SK-N-DZ (cell line): ENCODE measurements at places on chromosomes 5 and 9.

GRCh38 chr9:130579738-130580463 is 524 bp downstream of the FUBP3 start:
- DNase-seq, result no peak

- DNase-seq, result no peak
Measured at GRCh38 chr5:35478856-35479682, 138.6 kb upstream of the SPEF2 start.

- DNase-seq, result no peak
Measured at GRCh38 chr5:81397176-81397575, 3.2 kb upstream of the ACOT12 start.

- no peak for DNase-seq
Measured at GRCh38 chr5:55599148-55600050, 64.6 kb upstream of the PLPP1 start.

- DNase-seq, result no peak
Measured at GRCh38 chr5:142316051-142316450, 8.8 kb downstream of the SPRY4 start.
